ENCODE measurements at places on chromosomes 1 and 21.

GRCh38 chr1:95582191-95582590 lies 348.2 kb downstream of the RWDD3 start:
- no peak for DNase-seq

- DNase-seq, result no peak
Observed at GRCh38 chr1:29383746-29384371, 147.5 kb downstream of the PTPRU start.

GRCh38 chr21:42120903-42121535 lies 49.9 kb downstream of the UMODL1 start:
- DNase-seq, result no peak

DNA sequence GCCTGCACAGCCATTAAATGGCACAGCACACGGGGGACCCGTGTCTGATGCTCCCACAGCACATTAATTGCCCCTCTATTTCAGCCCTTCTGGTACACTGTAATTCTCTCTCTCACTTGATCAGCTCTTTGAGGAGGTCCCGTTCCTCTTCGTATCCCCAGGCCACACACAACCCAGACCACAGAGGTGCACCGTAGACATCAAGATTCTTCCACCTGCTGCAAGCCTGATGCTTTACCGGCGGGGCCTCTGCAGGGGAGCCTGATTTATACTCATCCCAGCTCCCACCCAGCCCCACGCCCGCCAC lies 759 bp downstream of the SMYD3 start:
- no peak for DNase-seq

DNA sequence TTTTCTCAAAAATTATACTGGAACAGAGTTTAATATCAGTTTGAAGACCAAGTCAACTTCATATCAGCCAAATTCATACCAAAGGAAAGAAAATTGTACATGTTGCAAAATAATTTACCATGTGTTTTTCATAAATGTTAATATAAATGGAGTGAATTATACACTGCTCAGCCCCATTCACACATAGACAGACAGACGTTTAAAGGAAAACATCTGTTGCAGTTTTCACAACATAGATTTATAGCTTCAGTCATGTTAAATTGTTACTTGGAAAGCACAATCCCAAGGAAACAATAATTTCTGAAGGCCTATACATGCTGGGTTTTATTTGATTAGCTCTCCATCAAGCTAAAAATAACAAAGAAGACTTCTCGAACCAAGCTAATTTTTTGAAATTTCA lies 27.8 kb upstream of the HYI start:
- DNase-seq, result no peak

GRCh38 chr1:1246577-1247340 lies at the start of gene C1QTNF12:
Gene C1QTNF12 (minus strand): TSS chr1:1246722. CDS start chr1:1246690, 32 bp downstream.
- no peak for DNase-seq

DNA sequence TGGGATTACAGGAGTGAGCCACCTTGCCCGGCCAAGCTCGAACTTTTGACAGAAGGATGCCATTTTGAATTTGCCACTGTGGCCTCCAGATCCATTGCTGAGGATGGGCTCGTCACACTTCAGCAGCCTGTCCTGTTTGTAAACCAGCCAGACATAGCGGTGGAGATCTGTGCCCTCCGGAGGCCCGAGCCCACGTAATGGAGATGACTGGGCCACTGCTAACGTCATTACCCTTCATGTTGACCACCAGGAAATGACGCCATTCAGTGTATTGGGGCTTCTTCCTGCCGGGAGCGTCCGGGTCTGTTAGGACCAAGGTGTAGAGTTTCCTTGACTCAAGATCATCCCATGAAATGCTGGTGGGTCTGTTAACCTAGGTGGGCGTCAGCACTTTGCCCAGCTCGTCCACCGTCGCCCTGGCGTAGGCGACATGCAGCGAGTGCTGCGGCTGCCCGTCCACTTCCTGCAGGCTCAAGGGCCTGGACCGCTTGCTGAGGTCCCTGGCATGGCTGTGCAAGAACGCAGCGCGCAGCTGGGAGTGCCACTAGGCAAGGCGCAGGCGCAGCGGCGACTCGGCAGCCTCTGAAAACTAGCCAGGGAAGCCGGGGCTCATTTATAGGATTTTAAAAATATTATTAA lies 40.8 kb downstream of the PTPRC start:
- DNase-seq, result no peak

DNA sequence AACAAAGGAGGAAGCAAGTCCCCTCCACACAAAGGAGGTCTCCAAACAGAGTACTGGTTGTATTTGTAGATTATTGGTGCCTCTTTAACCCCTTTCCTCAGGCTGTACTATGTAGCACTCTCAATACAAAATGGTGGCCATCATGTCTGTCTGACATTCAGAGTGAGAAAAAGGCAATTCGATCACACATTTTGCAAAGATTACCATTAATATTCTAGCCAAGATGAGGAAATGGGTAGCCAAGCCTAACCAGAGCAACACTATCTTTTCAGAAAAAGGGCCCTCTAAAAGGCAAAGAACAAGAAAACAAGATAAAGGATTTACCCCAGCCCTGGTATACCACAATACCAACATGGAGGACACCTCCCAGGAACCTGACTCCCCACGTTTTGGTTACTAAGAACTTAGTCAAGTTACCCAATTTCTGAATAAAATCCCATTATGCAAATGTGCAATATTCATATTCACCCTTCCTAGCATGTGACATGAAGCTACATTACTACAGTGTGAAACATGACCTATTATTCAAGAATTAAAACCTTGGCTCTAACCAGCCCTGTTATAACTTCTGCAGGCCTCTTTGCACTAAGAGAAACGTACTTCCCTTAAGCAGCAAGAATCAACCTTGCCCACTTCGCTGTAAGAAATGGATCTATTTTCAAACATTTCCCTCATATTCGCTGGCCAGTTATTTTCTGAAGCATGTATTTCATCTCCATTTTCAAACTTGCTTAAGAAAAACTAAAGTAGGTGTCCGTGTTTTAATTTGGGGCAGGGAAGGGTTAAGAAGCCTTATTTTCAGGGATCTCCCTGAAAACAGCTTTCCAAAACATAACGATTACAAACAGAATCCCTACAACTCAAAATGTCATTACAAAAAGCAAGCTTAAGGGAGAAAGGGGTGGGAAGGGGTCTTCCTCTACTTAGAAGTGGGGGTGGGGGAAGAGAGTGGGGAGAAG lies 2.1 kb downstream of the KDM5B start:
- DNase-seq, result no peak

DNA sequence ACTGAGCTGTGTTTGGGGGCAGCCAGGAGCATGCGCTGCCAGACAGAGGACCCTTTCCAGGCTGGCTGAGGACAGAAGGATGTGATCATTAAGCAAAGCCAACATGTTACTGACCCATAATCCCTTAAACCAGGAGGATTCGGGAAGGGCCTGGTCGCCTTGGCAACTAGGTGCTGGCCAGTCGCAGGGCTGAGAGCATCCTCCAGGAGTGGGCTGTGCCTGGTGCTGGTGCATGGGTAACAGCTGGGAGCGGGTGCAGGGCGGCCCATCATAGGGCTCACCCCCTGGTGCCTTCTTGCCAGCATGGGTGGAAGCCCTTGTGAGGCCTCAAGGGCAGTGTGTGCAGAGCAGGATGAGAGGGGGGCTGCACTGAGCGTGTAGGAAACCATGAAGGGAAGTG lies 17.2 kb downstream of the CDK18 start:
- DNase-seq, result no peak

DNA sequence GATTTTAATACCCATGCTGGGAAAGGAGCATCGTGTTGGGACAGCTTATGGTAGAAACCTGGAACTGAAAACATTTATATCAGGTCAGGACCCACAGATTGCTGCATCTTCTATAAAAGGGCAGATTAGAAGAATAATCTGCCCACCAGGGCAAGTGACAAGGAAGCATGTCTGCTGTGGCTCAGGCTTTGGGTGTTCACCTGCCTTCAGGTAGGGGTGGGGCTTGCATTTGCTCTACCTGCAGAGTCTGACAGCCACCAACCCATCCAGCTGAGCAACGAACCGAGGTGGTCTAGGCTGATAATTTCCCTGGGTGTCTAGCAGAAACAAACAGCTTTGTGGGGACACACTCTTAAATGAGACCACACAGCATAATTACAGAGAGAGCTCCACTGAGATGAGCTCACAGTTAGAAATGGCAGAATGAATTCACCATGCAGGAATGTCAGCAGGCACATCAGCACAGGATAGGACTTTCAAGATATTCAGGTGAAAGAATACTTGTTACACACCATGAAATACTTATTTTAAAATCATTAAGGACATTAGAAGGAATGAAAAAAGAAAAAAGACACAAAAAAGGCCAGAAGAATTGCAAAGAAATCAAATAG lies 36.1 kb upstream of the B3GALT5 start:
- no peak for DNase-seq

DNA sequence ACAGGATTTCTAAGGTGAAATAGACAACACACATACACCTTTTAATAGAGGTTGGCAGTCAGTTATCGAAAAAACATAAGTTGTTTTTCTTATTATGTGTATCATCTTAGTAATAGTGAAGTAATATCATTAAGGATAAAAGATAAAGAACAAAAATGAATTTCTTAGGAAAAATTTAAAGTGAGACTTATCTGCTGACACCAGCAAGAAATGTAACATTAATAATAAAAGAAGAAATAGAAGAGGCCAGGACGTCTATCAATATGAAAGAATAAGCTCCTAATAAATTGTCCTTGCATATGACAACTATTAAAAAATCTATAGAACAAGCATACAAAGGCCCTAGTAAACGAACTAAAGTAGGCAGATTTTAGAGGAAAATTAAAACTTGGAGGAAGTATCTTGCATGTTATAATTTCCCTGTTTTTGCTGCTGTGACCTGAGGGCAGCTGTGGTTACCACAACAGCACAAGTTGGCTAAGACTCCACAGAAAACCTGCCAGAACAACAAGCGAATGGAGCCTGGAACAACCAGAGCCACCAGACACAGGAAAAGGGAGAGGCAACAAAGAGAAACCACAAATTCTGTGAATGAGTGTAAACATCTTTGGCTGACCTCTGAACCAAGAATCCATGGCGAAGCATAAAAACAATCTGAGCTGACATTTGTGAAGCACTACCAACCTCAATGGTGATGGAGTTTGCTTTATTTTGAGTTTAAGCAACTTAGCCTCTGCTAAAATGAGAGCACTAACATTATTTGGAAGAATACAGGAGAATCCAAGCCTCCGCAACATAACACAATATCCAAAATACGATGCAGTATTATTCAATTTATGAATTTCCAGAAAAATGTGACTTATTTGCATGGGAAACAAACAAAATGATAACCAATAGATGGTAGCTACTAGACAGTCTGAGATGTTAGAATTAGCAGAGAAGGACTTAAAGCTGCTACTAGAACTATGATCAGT lies 207.5 kb downstream of the KCNT2 start:
- no peak for DNase-seq

DNA sequence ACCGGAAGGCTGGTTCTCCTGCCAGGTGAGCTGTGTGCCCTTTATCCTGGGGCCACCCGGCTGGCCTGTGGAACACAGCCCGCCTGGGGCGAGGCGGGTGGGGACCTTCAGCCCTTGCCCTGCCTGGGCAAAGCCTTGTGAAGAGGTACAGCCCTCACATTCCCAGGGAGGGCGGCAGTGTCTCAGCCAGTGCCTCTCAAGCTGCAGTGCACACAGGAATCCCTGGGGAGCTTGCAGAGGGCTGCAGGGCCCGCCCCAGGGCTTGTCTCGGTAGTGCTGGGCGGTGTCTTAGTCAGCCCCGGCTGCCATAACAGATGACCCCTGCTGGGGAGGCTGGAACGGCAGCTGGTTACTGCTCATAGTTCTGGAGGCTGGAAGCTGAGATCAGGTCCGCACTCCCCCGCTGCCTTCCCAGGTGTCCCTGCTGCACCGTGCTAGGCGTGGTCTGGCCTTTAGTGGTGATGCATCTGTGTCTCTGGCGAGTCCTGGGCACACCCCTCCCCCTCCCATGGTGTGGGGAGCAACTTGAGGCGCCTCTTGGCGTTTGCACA lies 12.6 kb downstream of the DFFB start:
- no peak for DNase-seq

GRCh38 chr1:83910461-83910860 lies 88.5 kb downstream of the TTLL7 start:
- no peak for DNase-seq

- DNase-seq, result no peak
Observed at GRCh38 chr21:38439426-38439825, 58.9 kb downstream of the ERG start.

- no peak for DNase-seq
Observed at GRCh38 chr1:164092603-164093353, 466.2 kb upstream of the PBX1 start.

DNA sequence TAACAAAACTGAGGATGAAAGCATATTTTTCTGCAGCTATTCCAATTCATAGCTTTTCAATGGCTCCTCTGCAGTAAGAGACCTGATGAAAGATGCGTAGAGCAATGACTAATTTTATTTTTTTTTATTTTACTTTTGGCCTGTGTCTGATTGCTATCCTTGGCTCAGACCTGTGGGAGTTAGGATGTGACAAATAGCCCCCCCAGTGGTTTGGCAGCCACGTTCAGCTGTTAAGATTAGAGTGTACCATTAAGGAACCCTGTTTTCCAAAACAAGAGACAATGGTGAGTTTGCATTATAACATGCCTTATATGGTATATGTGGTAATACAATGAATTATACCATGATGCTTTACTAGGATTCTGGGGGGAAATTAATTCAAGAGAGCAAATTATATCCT lies 264.7 kb downstream of the CACNA1E start:
- no peak for DNase-seq

DNA sequence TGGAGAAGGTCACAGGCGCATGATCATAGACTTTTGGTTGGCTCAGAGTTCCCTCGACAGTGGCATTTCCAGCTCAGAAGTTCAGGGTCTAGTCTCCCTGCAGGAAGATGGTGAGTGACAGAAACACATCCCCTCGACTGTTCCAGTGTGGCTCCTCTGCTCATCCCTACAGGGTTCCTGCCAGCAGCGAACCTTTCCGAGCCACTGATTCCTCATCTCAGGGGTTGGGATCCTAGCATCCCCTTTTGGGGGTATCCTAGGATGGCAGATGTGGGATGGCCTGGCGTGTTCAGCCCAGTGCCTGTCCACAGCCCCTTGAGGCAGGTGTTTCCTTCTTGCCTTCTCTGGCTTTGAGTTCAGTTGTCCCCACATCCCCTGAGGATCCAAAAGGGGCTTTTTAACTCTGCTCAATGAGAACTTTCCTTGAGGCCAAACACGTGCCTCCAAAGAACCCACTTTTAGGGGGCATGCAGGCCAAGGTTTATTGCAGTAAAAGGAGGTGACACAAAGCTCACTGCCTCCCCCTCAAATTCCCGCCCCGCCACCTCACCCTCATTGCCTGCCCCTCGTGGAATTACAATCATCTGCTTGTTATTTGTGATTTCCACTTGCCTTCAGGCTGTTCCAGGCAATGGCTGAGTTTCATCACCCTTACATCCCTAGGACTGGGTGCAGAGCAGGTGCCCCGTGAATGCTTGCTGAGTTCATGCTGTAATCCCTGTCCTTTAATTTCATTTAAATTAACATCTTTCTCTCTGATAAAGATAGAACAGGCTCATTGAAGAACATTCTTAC lies 440.7 kb downstream of the CAMTA1 start:
- DNase-seq, result no peak

GRCh38 chr1:87598429-87598828 lies 269.7 kb downstream of the LMO4 start:
- no peak for DNase-seq

All from head of caudate nucleus (tissue), 42 donors.